ENCODE measurements at places on chromosomes 3 and 15.
A peak's percentile ranks its signal among the peaks of the same experiment; 100 is the strongest.

GRCh38 chr3:104906001-104906639 is 460.6 kb upstream of the ALCAM start:
- no peak for DNase-seq

DNA sequence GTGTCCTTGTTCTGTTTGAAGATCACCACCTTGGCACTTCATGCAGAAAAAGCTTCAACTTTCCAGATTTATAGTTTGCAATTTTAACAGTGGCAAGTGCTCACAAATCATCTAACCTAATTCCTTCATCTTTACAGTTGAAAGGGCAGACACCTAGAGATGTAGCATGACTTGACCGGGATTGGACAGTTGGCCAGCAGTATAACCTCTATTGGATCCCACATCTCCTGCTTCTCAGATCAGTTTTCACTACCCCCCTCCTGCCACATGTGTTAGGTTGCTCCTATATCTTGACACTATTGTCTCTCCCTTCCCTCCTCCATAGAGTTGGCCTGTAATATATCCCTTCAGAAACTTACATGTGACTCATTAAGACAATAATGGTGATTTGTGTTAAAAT is 206.0 kb upstream of the SEMA6D start:
- DNase-seq: no peak

DNA sequence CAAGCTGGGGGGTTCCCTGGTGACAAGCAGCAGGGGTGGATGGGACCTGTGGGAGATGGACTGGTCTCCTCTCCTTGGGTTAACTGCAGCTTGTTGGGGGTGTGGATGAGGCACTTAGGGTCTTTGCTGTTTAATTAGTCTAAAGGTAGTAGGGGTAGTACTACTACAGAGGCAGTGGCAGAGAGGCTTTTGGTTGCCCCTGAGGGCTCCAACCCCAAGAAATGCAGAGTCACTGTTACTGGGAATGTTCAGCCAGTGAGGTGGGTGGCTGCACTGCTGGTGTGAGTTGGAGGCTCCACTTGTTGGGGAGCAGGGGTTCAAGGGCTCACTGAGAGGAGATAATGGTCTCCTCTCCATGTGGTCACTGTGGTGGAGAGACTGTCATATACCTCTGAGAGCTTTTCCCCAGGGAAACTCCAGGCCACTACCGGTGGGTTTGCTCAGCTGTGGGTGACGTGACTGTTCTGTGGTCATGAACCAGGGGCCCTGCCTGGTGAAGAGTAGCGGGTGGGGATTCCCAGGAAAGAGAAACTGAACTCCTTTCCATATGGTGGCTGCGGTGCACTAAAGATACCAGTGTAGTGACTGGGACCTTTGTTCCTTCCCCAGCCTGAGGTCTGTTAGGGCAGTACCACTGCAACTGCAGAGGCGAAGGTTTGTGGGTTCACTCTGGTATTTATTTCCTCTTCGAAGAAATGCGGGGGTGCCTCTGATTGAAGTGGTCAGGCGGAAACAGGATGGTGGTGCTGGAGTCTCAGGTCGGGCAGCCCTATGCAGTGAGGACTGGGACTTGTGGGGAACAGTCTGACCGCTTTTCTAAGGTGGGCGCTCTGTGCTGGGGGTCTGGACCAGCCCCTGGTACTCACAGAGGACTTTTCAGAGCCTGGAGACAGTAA is 68.9 kb upstream of the TNFSF10 start:
- DNase-seq: no peak

DNA sequence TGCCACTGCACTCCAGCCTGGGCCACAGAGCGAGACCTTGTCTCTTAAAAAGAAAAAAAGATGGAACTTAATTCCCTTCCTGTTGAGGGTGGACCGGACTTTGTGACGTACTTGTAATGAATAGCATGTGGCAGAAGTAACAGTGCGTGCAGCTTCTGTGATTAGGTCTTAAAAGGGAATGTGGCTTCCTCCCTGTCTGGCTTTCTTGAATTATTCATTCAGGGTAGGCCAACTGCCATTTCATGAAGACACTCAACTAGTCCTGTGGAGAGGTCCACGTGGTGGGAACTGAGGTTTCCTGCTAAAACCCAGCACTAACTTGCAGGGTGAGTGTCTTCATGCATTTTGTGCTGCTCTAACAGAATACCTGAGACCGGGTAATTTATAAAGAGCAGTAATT is 98.9 kb upstream of the PIAS1 start:
- peak; percentile 50 for DNase-seq

DNA sequence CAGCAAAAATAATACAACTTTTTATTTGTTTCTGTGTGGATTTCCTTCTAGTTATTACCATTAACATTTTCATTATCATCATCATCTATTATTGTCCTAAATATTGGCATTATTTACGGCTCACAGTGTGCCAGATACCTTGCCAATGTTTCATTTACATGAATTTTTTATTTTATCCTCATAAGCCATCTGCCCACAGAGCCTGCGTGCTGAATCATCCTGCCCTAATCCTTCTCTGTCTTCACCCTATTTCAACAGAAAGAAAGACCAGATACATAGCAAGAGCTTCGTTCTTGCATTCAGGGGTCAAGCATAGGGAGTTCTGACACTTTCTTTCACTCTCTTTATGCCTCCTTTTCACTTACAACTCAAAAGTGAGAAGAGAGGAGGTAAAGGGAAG is 82.0 kb downstream of the KCNMB2 start:
- DNase-seq: peak; percentile 14

DNA sequence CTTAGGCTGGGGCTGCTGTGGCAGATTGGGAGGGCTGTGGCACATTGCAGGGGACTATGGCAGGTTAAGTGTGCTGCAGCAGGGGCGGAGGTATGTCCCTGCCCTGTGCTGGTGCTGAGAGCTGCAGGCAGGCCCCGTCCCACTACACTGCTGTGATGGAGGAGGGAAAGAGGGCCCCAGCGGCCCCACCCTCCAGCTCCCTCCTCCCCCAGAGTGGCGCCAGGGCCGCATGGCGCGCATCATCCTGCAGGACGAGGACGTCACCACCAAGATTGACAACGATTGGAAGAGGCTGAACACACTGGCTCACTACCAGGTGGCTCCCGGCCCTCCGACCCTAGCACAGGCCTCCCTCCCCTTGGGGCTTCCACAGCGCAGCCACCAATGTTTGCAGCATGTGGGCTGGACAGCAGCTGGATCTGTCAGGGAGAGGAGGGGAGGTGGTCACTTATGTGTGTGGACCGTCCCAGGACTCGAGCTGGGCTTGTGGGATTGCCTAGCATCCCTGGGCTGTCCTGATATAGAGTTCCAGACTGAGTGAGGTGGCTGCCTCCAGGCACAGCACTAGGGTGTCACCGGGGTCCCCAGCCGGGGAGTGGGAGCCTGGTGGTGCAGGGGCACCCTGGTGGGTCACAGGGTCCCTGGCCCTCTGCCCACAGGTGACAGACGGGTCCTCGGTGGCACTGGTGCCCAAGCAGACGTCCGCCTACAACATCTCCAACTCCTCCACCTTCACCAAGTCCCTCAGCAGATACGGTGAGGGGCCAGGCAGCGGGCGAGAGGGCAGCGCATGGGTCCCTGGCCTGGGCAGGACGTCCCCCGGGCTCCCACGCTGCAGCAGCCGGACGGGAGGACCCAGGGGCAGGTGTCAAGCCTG is 46.1 kb downstream of the PLXNA1 start:
- DNase-seq: no peak

DNA sequence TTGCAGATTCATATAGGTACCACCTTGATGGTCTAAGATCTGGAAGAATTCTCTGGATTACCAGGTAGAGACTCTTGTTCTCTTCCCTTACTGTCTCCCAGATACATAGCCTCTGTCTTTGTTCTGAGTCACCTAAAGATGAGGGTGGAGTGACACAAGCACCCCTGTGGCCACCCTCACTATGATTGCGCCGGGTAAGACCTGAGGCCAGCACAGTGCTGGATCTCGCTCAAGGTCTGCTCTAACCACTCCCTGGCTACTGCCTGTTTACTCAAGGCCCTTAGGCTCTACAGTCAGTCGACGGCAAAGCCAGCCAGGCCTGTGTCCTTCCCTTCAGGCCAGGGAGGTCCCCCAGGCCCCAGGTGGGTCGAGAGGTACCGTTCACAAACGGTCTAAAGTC is 88.3 kb downstream of the ARHGEF26 start:
- DNase-seq: no peak

DNA sequence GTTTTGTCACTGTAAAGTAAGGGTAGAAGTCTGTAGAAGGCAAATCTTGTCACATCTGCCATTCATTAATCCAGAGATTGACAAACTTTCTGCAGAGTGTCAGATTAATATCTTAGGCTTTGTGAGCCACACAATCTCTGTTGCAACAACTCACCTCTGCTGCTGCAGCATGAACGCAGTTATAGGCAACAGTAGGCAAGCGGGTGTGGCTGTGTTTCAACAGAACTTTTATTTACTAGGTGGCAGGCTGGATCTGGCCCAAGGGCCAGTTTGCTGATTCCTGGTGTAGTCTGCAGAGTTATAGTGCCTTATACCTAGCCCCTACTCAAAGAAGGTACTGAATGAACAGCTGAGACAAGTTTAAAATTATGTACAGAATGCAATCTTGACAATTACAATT is 396.7 kb downstream of the FOXP1 start:
- DNase-seq: no peak

GRCh38 chr15:70853318-70853972 is 512 bp downstream of the LARP6 start:
- DNase-seq: no peak

- peak; percentile 52 for DNase-seq
Observed at GRCh38 chr15:58546066-58546591, 114.3 kb downstream of the LIPC start.

GRCh38 chr15:51982013-51982769 is 10.6 kb upstream of the LEO1 start:
- DNase-seq: peak; percentile 84

- no peak for DNase-seq
Observed at GRCh38 chr15:68259883-68260282, 17.7 kb upstream of the FEM1B start.

DNA sequence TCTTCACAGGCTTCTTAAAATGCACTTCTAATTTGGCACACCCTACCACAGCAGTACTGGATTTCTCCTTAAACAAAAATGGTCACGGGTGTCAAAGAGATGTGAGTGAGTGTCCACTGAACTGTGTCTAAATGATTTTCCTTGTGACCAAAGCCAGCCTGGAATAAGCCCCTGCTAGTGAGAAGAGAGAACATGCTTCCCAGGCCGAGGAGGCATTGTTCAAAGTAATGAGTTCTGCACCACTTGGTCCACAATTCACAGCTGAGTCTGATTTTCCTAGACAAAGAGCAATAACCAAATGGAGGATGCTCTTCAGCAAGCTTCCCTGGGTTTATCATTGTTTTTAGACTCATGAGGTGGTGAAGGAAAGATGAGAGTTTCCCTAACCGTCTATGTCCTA is 3.8 kb downstream of the PLCH1 start:
- no peak for DNase-seq

DNA sequence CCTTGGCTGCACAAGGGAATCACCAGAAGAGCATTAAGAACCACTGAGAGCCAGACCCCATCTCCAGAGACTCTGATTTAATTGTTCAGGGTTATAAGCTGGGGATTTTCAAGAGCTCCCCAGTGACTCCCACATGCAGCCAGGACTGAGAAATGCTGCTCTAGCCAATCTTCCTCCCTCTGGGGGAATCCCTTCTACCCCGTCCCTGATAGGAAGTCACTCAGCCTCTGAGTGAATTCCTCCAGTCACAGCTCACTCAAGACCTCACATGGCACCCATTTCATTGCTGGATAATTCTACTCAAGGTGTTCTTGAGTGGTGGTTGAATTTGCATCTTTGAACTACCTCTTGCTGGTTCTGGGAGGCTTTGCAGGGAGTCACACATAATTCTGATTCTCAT is 10.7 kb downstream of the CCR3 start:
- no peak for DNase-seq

- no peak for DNase-seq
Observed at GRCh38 chr3:45426161-45426560, 37.8 kb downstream of the LARS2 start.

DNA sequence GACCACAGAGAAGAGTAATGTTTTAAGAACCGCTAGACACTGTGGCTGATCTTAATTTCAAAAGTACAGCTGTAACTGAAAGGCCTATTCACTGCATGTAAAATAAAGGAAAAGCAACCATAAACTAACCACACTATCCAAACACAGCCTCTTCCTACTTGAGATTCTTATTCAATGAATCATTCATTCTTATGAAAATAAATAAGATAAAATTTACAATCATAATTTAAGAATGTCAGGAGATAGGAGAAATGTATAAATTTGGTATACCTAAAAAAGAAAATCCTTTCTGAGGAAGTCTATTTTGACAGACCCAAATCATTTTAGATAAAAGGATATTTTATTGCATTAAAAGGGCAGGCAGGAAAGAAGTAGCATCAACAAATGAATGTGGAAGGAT is 533.5 kb upstream of the ZNF385D start:
- peak; percentile 40 for DNase-seq

DNA sequence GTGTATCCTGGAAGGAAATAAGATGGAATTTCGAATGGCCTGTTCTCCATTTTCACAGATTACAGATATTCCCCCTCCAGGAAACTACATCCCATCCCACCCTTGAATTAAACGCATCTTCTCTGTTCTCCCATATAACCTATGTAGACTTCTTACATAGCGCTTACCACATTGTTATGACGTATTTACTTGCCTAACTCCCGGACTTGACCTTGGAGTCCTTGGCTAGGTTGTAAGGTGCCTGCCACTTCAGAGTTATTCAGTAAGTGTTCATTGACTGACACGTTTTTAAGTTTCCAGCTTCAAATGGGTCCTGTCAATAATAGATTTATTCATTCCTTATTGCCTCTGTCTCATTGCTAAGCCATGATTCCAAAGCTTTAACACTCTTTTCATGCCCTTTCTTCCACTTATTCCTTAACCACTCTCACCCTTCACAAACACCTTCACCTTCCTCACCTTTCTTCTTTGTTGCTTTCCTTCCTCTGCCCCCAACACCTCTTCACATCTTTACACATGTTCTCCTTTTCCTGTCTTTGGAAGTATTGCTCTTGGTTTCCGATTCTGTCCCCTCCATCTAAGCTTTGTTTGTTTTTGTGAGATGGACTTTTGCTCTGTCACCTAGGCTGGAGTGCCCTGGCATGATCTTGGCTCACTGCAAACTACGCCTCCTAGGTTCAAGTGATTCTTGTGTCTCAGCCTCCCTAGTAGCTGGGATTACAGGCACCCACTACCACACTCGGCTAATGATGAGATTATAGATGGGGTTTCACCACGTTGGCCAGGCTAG is 138.3 kb downstream of the CMSS1 start:
- DNase-seq: no peak
